ENCODE measurements at places on chromosomes 1 and 21.
A peak's percentile ranks its signal among the peaks of the same experiment; 100 is the strongest.

- no peak for DNase-seq
Observed at GRCh38 chr1:169779970-169780369, 14.7 kb downstream of the METTL18 start.

GRCh38 chr1:151803915-151804314 lies 1.3 kb downstream of the LINGO4 start:
- DNase-seq: no peak

DNA sequence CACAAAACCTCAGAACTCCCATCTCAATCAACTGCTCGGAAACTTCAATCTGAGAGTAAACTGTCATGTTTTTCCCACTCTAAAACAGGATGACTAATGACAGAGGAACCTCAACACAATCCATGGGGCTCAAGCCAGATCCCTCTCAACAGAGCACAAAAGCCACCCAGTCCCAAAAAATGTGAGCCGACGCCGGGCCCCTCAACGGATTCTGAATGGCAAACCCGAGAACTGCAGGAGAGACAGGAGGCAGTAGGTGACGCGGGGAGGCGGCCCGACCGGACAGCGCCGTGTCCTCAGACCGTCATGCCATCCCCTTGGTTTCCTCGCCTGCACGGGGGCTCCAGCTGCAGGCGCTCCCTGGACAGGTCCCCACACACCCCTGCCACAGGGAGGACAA lies 53.4 kb downstream of the SSBP3 start:
- DNase-seq: no peak

- peak; percentile 42 for DNase-seq
Observed at GRCh38 chr1:24501371-24502064, 1.1 kb upstream of the RCAN3 start.

- no peak for DNase-seq
Observed at GRCh38 chr1:62077821-62078220, 116.8 kb upstream of the L1TD1 start.

Data from left lung (tissue), 14 donors.